ENCODE measurements at places on chromosomes 7 and 10.

- DNase-seq = no peak
Measured at GRCh38 chr10:77201135-77202106, 436.2 kb downstream of the KCNMA1 start.

DNA sequence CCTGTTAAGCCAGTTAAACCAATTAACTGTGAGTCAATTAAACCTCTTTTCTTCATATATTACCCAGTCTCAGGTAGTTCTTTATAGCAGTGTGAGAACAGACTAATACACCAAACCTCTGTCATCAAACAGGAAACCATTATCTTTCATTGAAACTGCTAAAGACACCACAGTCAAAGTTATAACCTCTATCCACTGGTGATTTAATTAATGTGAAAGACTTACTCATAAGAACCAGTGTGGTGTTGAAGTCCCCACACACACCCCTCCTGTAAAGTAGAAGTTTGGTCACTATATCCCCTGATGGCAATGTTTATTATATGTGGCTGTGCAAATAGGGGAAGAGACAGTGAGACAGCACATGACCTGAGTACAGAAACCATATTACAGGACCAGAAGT is 228.1 kb downstream of the NEBL start:
- DNase-seq = no peak

DNA sequence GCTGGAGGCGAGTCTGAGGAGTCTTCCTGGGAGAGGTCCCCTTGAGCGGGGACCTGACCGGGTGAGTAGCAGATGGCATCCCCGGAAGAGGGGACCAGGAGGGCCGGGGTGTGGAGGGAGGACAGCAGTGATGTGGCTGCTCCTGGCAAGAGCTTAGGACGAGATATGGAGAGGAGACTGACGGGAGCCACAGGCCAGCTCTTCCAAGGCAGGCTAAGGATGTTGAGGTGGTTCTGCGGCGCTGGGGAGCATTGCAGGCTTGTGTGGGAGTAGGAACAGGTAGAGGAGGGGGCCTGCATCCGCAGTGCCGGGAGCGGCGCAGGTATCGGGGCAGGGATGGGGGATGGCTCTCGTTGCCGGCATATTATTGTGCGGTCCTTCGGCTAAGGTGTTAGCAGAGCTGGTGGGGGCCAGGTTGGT is 76.7 kb upstream of the ANLN start:
- no peak for DNase-seq

DNA sequence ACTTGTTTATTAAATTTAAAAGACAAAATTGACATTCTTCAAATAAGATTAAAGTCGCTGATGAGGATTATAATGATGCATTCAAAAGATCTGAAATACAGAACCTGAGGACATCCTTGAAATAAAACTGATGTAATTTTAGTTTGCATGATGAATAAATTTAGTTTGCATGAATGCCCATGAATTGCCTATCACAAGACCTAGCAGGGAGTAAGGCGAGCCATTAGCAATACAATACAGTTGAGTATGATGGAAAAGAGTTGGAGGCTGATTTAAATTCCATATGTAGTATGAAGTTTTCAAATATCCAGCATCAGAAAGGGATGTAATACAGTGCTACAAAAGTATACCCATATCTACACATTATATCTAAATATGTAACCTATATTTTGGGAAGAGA is 321.3 kb downstream of the CACNA2D1 start:
- no peak for DNase-seq

DNA sequence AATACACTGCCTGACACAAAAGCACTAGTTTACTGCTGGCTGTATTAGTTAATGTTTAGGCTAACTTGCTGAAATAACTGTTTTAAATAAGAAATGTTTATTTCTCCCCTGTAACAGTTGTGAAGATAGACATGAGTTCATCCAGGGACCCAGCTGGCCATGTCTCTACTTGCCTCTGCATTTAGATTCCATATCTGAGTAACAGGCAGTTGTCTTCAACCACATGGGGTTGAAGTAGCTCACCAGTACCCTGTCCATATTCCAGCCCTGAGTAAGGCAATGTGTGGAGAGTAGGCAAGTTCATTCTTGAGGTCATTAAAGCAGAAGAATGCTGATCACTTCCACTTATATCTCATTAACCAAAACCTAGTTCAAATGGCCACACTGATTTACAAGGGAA is 31.1 kb upstream of the RSBN1L start:
- DNase-seq = no peak

DNA sequence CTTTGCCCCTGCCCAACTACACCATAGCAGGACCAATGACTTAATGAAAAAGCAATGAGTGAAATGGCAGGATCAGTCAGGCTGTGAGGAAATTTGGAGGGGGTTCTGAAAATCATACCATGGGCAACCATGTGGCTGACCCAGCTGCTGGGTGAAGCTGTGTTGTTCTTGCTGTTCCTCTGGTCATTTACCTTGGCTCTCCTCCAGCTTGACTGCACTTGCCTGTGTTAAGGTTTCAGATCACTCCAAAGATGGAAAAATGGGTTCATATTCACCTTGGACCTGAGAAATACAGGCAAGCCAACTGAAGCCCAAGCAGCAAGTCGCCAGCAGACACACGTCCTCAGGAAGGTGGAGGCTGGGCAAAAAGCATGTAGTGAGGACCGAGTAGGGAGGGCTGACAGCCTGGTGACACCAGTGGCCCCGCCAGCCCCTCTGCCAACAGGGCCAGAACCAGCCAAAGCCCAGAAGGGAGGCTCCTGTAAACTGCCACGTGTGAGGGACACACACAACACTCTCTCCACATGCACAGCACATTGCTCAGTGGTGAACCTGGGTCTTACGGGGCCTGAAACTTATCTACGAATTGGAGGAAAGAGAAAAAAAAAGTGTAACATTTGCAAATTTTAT is 40.1 kb downstream of the PARP12 start:
- DNase-seq = no peak

- DNase-seq = no peak
Measured at GRCh38 chr7:121385800-121386179, 10.3 kb downstream of the FAM3C start.

- no peak for DNase-seq
Measured at GRCh38 chr7:137142376-137142775, 201.2 kb downstream of the PTN start.

DNA sequence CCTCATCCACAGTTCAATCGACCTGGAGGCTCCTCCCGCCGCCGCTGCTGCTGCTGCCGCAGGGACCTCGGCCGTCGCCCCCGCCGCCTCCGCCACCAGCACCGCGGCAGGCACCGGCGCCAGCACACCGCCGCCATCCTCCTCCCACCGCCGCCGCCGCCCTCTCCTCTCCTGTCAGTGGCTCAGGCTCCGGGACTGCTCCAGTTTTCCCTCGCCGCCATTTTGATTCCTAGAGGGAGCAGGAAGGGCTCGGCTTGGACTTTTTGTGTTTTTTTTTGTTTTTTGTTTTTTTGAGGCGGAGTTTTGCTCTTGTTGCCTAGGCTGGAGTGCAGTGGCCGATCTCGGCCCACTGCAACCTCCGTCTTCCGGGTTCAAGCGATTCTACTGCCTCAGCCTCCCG is 3.0 kb upstream of the MCM10 start:
- no peak for DNase-seq

DNA sequence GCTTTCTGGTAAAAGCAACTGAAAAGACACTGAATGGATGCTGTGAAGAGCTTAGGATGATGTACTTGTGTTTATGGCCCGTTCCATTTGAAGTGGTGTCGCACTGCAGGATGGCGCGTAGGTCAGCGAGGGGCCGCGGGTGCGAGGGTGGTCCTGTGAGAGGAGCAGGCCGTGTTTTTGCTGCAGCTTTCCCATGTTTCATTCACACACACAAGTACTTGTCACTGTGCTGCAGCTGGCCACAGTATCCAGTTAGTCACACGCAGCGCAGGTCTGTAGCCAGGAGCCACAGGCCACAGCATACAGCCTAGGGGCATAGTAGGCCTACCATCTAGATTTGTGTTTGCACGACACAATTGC is 23.2 kb downstream of the WIPI2 start:
- peak; percentile 62 for DNase-seq

GRCh38 chr10:91796331-91797047 is 1.7 kb upstream of the TNKS2 start:
- DNase-seq = no peak

DNA sequence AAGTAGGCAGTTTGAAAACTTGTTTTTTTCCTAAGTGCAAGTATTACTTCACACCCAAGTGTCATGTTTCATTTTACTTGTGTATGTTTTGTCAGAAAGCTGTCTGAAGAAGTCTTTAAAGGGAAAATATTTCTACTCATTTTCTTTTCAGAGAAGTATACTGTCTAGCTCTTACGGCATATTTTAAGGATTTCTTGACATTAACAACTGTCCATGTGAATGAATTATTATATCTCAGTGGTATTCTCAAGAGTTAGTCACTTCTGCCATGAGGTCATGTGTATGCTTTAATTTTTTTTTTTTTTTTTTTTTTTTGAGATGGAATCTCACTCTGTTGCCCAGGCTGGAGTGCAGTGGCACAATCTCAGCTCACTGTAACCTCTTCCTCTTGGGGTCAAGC is 229.5 kb downstream of the BICC1 start:
- no peak for DNase-seq

GRCh38 chr7:47227762-47228177 is 354.1 kb downstream of the TNS3 start:
- no peak for DNase-seq

DNA sequence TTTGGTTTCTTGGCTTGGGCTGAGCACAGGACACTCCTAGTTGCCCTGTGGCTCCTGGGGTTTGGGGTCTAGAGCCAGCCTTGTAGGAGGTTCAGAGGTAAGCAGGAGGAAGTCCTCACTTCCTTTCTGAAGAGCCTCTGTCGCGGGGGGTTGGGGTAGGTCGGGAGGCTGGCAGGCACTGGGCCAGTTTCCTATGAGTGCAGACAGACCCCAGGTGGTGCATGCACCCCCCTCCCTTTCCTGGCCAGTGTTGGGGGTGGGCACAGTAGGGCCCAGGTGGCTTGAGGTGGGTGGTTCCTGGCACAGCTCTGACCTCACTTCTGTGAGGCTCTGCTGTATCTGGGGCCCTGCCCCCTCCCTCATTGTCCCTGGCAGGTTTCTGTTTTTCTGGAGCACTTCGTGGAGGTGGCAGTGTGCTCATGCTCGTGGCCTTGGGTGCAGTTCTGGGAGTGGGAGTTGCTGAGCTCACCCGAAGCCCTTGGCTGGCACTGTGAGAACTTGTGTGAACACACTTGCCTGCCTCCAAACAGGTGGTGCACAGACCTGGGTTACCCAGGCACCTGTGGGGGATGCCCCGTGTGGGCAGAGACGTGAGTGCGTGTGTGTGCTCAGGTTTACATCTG is 1.8 kb downstream of the PALD1 start:
- no peak for DNase-seq

GRCh38 chr7:96596120-96596826 is 113.4 kb downstream of the SEM1 start:
- DNase-seq = no peak

DNA sequence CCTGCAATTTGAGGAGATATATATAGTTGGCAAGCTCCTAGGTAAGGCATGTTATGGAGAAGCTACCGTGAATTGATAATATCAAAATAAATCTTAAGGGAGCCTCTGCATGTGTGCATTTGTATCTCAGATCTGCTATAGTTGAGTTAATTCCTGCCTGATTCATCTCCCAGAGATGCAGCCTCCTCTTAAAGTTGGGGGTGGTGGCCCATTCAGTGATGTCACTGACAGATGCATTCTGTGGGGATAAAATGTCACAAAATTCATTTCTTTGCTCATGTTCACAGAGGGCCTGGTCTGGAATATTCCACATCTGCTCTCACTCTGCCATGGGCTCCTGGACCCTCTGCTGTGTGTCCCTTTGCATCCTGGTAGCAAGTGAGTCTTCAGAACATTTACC is 185.8 kb upstream of the PRSS1 start:
- no peak for DNase-seq

DNA sequence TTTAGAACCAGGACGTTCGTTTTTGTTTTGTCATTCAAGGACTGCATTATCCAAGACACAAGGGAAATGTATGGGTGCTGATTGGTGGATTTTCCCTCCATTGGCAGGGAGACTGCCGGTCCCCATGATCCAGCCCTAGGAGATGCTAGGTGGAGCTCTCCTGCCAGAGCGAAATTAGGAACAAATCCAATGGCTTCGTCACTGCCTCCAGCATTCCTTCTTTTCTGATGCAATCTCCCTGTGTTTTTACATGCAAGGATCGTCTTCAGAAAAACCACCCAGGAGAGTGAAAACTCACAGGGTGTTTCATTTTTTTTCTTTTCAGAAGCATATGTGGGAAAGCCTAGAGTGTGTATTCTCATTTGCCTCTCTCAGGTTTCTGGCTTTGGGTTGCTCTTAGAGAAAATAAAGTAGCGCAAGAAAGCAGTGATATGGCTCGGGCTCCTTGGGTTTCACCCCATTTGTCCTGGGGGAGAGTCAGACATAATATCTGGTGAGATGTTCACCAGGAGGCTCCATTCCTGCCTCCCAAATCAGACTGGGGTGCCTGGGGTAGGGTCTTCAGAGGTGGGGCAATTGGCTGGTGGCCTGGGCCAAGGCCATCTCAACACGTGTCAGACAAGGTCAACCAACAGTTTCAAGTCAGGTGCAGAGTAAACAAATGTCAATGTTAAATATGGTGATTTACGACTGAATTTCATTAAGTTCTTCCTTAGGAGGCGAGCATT is 450.9 kb upstream of the MKI67 start:
- no peak for DNase-seq

- DNase-seq = no peak
Measured at GRCh38 chr10:71396711-71397295, at the start of gene CDH23. TSS of gene CDH23 (plus strand) at chr10:71396920. CDS start at chr10:71439832, 42,912 bp downstream.

Measured in posterior vena cava (tissue), 2 donors.